ENCODE measurements at places on chromosomes 13 and 19.

GRCh38 chr19:2827840-2828489 is 8.3 kb downstream of the ZNF554 start:
- no peak for DNase-seq

DNA sequence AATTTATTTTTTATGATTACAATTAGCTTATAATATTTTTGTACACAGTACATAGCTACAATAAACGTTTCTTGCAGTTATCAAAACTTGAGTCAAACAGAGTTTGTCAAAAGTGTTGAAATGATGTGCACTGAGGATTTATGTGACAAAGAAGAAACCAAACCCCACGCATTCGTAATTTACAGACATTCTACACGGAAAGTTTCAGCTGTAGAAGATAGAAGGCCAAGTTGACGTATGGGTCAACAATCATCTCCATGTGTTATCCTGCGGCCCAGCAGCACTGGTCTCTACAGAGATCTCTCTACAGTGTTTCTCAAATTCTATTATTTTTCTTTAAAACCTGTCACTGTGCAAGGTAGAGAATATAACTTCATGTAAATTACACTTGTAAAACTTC is 1507.6 kb downstream of the PCDH9 start:
- DNase-seq = no peak

- no peak for DNase-seq
Observed at GRCh38 chr13:50919277-50919676, 9.7 kb downstream of the RNASEH2B start.

- no peak for DNase-seq
Observed at GRCh38 chr19:55986487-55986886, at the start of gene NLRP5. Gene NLRP5, plus strand, starts transcription at chr19:55986775.

DNA sequence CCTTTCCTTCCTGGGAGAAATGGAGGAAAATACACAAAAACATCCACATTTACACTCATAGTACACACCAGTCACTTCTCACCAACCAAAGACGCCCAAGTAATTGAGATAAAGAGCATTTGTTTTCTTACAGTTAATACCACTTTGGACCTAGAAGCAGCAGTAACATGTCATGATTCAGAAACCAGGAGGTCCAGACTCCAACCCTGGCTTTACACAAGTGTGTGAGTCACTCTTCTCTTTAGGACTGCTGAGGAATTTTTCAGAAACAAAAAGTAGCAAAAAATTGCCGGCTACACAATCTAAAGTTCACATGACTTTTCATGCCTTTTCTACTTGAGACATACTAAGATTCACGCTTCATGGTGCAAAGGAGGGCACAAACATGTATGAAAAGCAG is 42.1 kb downstream of the TUBGCP3 start:
- no peak for DNase-seq

DNA sequence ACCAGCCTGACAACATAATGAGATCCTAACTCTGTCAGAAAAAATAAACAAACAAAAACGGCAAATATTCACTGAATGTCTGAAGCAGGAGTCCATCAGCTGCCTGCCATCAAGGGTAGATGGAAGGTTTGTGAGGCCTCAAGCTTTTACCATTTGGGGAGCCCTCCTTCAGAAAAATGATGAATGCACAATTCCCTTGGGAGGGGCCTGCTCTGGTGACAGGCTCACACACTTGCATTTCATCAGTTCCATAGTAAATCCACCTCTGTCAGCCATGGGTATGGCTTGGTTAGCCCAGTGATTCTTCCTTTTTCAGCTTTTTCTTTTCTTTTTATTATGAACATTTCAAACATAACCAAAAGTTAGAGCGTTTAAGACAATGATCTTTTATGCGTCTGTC is 26.3 kb upstream of the KATNAL1 start:
- no peak for DNase-seq

DNA sequence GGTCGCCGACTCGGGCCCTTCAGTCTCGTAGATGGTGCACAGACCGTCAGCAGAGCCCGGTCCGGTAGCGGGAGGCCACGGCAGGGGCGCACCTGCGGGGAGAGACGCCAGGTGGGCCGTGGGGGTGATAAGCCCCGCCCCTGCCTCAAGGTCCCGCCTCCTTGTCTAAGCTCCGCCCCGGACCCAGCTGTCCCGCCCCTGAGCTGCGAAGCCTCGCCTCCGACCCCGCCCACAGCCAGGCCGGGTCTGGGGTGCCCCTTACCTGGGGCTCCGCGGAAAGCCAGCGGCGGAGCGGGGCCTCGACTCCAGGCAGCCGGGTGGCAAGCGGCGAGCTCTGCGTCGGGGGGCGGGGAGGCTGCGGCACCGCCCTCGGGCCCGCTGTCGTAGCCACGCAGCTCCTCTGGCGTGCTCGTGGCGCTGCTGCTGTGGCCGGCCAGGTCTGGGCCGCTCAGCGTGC is 4.7 kb downstream of the PRR36 start:
- peak; percentile 78 for DNase-seq
